Adrenal gland (tissue), 19 donors: ENCODE measurements at places on chromosomes 16 and 17. TPM values are rescaled to one million over a fixed set of nuclear protein-coding genes. Genes with fewer than 3 reads are reported as not detected.

The ZNF750 gene
- 0.20 TPM for polyA plus RNA-seq

The CNGB1 gene
- polyA plus RNA-seq = 0.67 TPM

The ABCA6 gene
- polyA plus RNA-seq = 5.4 TPM

DNA sequence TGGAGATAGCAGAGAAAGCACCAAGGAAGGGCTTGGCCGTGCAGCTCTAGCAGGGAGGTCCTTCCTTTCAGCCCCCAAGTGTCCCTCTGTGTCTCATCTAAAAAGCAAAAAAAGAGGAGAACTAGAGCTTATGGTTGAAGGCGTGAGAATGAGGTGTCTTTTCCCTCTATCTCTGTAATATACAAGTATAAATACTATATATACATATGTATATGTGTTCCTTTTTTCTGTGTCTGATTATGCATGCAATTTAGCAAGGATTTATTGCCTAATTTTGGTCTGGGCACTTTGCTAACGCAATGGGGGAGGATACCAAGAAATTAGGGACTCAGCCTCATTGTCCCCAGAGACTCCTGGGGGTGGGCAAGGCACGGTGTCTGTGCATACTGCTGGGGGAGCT is 90.2 kb upstream of the CCL2 start:
- peaks cover 7% of the 10 kb centered on the region for H3K27me3 ChIP-seq
- no peak overlapping the region for H3K4me3 ChIP-seq
- no peak overlapping the region for H3K27ac ChIP-seq
- no peak for DNase-seq
- H3K4me1 ChIP-seq = no peaks in the 10 kb centered on the region

DNA sequence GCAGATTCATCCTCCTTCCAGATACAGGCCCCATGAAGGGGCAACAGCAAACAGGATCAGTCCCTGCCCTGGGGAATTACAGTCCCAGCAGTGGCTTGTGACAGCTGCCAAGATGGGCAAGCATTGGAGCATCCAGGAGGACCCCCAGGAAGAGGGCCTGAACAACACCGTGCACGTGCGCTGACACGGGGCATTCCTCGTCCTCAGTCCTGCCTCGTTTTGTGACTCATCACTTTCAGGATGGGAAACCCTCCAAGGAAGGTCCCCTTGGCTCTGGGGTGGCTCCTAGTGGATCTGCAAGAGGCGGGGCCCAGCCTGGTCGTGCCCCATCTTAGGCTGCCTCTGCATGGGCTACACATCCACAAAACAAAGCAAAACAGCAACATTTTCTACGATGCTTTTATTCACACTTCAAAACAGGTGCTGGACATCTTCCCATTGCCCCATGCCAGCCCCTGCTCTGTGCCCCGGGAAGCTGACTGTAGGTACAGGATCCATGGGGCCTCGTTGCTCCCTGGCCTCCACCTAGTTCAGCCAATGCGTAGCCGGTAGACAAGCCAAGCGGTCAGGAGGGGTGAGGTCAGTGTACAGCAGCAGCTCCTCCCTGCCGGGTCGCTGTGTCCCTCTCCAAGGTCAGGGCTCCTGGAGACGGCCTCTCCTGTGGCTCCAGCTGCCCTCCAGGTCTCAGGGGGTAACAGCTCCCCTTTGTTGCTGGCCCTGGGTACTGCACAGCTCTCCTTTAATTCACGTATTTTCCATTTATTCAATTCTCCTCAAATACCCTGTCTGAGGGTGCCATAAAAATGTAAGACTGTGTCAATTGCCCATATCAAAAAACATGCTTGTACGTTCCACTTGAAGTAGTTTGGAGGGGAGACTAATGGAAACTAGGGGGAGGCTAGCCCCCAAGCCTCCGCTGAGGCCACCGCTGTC is 32.2 kb downstream of the ACTG1 start:
- no peaks in the 10 kb centered on the region for H3K27me3 ChIP-seq
- H3K36me3 ChIP-seq = no peaks in the 10 kb centered on the region
- H3K4me1 ChIP-seq = peaks cover 37% of the 10 kb centered on the region
- H3K27ac ChIP-seq = peak overlapping the region; percentile 36
- no peak overlapping the region for H3K4me3 ChIP-seq
